Renal pelvis (tissue), 12 donors: ENCODE measurements at places on chromosomes 6 and 20.

GRCh38 chr6:7805850-7806214 lies 79.9 kb downstream of the BMP6 start:
- DNase-seq = peak; percentile 28

DNA sequence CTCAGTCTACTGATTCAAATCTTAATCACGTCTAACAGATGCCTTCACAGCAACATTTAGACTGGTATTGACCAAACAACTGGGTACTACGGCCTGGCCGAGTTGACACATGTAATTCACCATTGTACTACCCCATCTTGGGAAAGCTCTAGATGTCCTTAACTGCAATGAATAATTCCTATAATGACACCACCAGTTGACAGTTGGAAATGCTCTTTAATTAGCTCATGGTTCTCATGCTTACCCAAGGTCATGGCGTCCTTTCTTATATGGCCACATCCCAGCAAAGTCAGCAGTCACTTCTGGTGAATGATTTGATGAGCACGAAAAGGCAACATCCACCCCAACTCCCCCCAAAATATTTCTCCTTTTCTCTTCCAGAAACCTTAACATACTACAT lies 150.9 kb downstream of the MYLK4 start:
- DNase-seq = no peak

- DNase-seq = no peak
Measured at GRCh38 chr20:23654000-23654399, 16.2 kb upstream of the CST3 start.

- DNase-seq = no peak
Measured at GRCh38 chr6:340991-341827, 48.9 kb downstream of the DUSP22 start.

GRCh38 chr6:50030777-50031562 lies 9.2 kb upstream of the DEFB110 start:
- DNase-seq = no peak
